ENCODE measurements at places on chromosomes 4 and X.

DNA sequence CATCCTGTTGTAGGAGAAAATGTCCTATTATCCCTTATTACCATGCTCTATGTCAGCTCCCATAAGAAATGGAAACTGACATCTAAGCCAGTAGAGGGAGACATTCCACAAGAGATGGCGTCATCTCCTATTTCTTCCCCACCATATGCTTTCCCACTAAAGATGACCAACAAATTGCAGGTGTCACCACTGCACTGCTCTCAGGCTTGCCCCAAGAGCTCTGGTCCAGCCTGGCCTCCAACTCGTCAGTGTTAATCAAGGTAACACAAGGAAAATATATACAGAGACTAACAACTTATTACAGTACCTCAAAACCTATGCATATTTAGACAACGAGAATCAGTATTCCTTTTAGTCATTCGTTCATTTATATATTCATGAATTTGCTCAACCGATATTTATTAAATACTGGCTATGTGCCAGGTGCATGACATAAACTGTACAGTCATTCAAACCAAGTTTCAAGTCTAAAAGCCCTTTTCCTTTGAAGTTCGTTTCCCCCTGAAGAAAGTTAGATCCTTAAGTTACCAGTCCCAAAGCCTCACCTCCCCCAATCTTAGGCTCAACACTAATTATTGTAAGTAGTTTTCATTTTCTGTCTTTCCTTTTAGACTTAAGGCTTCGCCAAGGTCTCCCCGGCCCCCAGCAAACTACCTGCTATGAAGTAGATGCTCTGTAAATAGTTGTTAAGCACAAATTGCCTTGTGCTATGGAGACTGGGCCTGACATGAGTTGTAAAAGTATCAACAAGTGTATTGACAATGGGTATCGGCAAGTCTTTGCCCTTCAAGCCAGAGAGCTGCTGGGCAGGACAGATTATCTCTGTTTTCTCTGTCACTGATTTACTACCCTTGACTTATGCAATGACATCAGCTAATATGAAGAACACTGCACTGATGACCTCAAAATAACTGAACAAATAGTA lies 3.1 kb upstream of the FGB start:
- peak; percentile 7 for DNase-seq

DNA sequence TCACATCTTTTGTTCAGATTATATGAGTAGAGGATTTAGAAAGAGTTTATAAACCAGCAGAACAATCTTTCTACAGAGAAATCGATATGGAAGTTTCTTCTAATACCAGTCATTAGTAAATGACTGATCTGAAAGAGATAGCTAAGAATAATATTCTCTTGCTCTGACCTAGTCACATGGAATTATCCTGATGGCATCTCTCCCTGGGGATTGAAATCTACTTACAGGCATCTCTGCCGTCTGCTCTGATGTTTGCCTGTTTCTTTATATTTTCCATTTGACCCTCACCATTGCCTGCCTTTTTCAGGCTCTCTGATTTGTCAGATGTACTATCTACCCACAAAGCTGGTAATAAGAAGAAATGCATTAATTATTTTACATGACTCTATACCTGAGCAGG lies 1157.3 kb downstream of the PCDH7 start:
- DNase-seq: no peak

- no peak for DNase-seq
Observed at GRCh38 chr4:80143307-80143679, 54.0 kb upstream of the PRDM8 start.

DNA sequence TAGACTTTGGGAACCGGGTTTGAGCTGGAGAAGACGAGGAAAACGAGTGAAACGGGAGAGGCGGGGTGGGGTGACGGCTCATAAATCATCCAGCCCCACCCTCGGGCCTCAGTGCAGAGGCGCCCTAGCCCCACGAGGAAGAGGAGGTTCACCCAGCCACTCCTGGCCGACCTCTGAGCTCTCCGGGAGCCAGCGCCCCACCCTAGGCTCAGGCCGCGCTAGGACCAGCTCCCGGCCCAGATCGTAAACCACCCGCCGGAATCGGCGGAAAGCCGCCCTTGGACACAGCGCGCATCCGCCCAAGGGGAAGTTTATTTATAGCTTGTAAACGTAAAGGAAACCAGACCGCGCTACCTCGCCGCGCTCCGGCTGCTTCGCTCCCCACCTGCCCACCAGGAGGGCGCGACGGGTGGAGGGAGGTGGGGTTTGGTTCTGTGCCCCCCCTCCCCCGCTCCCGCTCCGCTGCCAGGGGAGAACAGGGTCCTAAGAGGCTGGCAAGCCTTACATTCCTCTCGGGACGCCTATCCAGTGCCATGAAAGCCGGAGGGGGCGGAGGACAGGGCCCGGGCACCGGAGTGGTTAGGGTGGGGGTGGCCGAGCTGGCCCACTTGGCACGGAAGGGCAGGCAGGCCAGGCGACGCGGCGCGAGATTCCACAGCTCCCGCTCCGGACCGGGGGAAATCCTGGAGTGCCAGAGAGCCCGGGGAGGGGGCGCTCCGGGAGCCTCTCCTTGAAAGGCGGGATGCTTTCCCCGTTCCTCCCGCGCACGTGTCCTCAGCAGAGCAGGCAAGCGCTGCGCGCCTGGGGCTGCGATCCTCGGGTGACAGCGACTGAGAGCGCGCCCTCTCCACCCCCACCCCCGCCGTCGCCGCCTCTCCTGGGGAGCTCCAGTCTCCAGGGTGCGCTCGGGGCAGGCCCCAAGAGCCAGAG lies 84.2 kb downstream of the BCOR start:
- DNase-seq: peak; percentile 41

Measured in activated CD4-positive, alpha-beta T cell treated with anti-CD3 and anti-CD28 coated beads, Interleukin-2, amount 10 ng/mL, durations not matched to agents 7 days and 5 days (primary cell).